ENCODE measurements at places on chromosomes 11 and 22. TPM values are rescaled to one million over a fixed set of nuclear protein-coding genes. Genes with fewer than 3 reads are reported as not detected.

Gene TMEM132A
- total RNA-seq = 218 TPM

Gene CPSF7
- total RNA-seq = 86.9 TPM

Gene C22orf31
- 0.63 TPM for total RNA-seq

Gene CATSPER1
- not detected for total RNA-seq

Gene OR4B1
- total RNA-seq = not detected

Gene C11orf91
- not detected for total RNA-seq

Gene GSTT2B
- not detected for total RNA-seq

Gene IL10RA
- total RNA-seq = 0.48 TPM

Gene BAIAP2L2
- total RNA-seq = 12.1 TPM

Gene C1QTNF4
- 0.43 TPM for total RNA-seq

Gene MCHR1
- 6.9 TPM for total RNA-seq

Gene TUB
- total RNA-seq = 28.8 TPM

Gene CCDC15
- 3.2 TPM for total RNA-seq

Gene C11orf52
- total RNA-seq = 7.6 TPM

Gene OR52H1
- total RNA-seq = not detected

Measured in type B pancreatic cell (in vitro differentiated cells).